ENCODE measurements at places on chromosomes 1 and 21.

DNA sequence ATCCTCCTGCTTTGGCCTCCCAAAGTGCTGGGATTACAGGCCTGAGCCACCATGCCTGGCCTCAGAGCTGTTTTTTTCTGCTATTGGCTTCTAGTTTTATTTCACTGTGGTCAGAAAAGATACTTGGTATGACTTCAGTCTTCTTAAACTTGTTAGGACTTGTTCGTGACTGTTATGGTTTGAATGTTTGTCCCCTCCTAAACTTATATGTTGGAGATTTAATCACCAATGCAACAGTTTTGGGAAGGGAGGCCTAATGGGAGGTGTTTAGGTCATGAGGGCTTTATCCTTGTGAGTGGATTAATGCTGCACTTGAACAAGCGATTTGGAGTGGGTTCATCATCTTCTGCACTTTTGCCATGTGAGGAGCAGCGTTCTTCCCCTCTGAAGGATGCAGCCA is 24.5 kb upstream of the SOD1 start:
- no peak for DNase-seq

GRCh38 chr1:161676441-161676840 is 13.5 kb downstream of the FCGR2B start:
- DNase-seq, result no peak

DNA sequence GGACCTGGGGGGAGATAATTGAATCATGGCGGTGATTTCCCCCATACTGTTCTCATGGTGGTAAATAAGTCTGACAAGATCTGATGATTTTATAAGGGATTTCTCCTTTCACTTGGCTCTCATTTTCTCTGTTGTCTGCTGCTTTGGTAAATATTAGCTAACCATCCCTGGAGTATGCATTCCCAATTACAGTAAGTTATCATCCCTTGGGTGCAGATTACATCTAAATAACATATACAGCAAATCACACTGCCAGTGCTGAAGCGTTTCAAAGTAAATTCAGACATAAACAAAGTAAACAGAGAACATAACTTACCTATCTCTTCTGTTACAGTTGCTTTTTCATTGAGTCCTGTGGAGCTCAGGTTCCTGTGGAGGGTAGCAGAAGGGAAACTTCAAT is 38.6 kb upstream of the IGSF3 start:
- DNase-seq, result no peak

DNA sequence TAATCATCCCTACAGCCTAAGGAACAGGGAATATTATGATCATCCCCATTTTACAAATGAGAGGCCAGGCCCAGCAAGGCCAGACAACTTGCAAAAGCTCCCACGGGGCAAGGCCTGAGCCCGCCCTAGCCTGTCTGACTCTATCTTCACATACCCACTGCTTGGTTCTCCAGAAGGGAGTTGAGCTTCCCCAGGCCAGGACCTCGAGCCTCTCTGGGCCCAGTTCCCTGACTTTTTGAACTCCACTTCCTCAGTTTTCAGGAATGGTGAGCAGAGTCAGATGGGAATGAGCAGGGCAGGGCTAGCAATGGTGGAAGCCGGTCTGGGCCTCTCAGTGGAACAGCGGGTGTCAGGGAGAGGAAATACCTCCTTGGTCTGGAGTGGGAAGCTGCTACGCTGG is 39.3 kb downstream of the CACNA1S start:
- no peak for DNase-seq

- no peak for DNase-seq
Observed at GRCh38 chr1:230361941-230362340, 64.2 kb downstream of the PGBD5 start.

DNA sequence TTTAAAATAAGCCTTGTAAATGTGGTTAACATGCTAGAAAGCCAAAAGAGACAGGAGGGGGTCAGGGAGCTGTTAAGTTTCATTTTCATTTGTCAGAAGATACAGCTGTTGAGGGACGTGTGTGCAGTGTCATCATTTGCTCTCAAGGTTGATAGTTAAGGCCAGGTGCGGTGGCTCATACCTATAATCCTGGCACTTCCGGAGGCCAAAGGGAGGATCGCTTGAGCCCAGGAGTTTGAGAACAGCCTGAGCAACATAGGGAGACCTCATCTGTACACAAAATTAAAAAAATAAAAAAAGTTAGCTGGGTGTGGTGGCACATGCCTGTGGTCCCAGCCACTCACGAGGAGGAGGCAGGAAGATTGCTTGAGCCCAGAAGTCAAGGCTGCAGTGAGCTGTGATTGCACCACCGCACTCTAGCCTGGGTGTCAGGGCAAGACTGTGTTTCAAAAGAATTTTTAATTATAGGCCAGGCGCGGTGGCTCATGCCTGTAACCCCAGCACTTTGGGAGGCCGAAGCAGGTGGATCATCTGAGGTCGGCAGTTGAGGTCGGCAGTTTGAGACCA is 22.7 kb downstream of the ZBTB8OS start:
- no peak for DNase-seq

- DNase-seq, result no peak
Observed at GRCh38 chr21:35206141-35207125, 157.3 kb upstream of the RUNX1 start.

DNA sequence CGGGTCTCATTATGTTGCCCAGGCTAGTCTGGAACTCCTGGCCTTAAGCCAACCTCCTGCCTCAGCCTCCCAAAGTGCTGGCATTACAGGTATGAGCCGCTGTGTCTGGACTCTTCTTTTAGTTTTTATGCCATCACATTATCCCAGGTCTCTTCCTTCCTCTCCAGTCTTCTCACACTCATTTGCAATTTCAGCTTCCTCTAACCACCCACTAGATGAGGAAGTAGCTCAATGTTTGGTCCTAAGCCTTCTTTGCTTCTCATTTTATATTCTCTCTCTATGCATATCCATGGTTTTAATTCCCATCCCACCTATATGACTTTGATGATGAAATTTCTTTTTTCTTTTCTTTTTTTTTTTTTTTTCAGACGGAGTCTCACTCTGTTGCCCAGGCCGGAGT is 3.1 kb upstream of the ZBTB8A start:
- DNase-seq, result no peak

- no peak for DNase-seq
Observed at GRCh38 chr21:33755354-33755753, 113.1 kb downstream of the ITSN1 start.

- DNase-seq, result no peak
Observed at GRCh38 chr1:93874025-93874651, 4.9 kb downstream of the DNTTIP2 start.

DNA sequence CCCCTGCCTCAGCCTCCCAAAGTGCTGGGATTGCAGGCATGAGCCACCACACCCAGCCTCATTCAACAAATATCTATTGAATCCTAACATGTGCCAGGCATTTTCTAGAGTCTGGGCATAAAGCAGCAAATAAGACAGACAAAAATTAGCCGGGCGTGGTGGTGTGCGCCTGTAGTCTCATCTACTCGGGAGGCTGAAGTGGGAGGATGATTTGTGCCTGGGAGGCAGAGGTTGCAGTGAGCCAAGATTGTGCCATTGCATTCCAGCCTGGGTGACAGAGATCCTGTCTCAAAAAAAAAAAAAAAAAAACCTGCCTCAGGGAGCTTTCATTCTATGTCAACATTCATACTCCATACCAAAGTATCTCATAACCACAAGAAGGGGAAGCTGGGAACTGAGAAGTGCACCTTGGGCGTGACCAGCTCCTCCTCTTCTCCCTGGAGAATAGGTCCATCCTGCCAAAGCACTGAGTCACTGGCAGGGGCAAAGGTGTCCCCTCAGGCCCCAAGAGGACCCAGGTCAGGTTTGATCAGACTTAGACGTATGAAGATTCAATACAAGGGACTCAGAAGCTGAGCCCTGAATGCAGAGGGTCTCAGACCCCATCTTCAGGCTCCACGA is 36.8 kb upstream of the PPP1R15B start:
- DNase-seq, result no peak

DNA sequence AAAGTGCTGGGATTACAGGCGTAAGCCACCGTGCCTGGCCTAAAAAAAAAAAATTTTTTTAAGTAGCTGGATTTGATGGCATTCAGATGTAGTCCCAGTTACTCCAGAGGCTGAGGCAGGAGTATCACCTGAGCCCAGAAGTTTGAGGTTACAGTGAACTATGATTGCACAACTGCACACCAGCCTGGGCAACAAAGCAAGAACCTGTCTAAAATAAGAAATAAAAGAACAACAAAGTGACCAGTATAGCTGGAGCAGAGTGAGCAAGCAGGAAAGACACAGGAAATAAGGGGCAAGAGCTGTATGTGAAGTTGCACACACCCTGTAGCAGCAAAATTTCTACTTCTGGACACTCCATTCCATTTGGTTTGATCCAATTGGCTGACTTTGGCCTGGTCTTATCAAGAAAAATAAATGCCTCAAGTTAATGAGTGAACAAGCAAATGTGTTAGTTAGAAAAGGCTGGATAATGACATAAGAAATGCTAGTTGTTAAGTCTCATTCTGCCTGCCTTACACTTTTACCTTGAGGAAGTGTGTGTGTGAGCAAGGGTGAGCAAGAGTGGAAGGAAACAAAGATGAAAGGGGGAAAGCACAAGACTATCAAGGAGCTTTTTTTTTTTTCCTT is 7.9 kb downstream of the ATP5IF1 start:
- DNase-seq, result no peak

DNA sequence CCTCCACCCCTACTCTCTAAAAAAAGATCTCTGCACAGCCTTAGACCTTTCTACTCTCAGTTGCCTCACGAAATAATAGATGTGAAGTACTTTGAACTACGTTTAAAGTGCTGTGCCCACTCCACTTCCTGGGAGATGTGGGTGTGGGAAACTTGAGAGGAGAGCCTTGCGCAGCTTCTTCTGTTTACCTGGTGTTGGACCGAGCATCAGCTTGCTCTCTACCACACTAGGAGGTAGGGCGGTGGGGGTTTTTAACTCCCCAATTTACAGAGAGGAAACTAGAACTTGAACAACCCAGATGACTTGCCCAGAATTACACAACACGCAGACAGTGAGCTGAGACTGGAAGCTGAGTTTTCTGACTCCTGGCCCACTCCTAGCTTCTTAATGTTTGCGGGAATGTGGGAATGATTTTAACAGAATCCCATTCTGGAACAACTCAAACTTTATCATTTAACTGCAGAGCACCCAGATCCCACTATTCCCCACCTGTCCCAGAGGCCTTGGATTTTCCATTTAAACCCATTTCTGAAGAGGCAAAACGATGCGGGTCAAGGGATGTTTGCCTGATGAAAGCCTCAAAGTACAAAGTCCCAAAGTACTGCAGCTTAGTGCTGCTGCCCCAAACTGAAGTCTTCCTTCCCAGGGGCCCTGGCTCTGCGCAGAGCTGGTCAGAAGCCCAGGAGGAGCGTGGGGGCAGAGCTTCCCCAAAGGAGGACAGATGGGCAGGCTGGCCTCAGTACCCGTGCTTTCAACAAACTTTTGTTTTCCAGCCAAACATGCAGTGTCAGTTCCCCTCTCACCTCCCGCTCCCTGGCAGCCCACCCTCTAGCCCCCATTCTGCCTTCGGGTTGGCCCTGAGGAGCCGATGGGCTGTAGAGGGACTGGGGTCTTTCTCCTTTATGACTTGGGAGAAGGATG is 19.0 kb downstream of the BTG2 start:
- DNase-seq, result no peak
